ENCODE measurements at places on chromosomes 11 and 22.

GRCh38 chr11:93131709-93132108 lies 66.1 kb downstream of the SLC36A4 start:
- no peak for DNase-seq

- peak; percentile 88 for DNase-seq
Observed at GRCh38 chr22:38034278-38034882, 22.8 kb upstream of the PICK1 start.

DNA sequence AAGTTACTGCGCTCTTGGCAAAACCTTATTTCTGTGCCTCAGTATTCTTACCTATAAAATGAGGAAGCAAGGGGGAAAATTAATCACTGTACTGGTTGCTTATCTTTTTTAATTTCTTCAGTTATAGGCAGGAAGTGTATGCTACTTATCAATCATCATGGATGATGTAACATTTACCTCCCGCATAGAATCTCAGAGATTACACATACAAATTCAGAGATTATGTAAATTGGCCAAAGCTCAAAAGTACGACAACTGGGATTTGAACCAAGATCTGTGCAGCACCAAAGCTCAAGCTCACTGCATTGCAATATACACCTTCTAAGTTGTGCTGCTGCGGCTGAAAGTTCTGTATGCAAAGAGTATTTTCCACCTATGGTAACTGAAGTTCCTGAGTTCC lies 83.0 kb downstream of the PDHX start:
- no peak for DNase-seq

DNA sequence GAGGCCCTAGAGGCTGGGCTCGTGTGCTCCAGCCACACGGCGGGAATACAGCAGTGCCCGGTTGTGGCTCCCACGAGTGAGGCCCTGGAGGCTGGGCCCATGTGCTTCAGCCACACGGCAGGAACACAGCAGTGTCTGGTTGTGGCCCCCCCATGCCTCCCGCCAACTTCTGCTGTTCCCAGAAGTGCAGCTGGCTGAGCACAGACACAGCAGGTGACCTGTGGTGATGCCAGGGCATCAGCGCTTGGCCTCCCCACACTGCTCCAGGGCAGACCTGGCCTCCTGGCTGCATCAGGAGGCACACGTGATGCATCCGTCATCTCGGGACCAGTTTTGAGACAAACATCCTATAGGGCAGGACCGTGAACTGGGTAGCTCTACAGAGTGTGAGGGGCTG lies 110.3 kb downstream of the KCNQ1OT1 start:
- DNase-seq: no peak

DNA sequence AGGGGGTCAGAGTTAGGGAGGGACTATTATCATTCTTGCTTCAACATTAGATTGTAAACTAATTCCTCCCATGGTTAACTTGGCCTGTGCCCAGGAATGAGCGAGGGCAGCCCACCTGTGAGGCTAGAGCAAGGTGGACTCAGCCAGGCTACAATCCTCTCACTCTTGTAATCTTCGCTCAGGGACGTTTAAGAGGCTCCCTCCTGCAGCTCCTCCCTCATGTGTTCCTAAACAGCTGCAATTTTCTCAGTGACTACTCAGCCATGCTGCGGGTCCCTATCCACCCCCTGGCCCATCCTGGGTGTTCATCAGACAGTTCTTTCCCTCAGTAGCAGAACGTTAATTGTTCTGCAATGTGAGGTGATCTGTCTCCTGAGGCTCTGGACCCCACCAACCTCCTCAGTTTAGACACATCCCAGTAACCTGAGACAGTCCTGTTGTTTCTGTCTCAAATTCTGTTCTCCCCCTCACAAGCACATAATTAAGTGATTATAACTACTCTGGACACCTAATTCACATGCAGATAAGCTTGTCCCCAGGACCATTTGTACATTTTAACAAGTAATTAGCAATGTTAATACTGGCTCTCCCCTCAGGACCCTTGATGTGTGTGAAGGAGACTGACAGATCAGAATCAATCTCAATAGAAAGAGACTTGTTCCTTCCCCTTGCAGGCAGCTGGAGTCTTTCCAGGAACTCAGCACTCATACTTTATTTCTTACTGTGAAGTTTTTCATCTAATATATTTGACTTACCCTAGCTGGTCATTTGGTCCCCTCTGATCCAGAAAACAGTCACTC lies 337.2 kb upstream of the B3GAT1 start:
- no peak for DNase-seq

Data from RWPE2 (cell line).